ENCODE measurements at places on chromosomes 4 and X.

DNA sequence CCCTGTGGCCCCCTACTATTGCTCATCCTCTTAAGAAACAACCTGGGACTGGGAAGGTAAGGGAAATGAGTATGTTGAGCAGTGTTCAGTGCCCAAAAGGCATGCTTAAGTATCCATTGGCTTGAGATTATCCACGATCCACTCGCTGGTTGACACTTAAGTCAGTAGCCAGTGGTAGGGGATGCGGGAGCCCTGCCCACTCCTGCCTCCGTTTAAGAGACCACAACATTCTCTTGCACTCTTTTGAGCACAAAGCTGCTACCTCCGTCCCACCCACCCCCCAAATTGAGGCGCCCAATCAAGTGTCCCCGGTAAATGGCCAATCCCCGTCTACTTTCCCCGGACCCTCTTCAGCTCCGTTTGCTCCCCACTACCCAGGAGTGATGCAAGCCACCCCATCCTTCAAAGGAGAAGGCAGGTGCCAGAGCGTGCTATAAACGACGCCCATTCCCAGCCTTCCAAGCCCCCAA, 25.0 kb downstream of the UTP14A start:
- DNase-seq, result no peak

- DNase-seq, result no peak
Measured at GRCh38 chr4:108906866-108907367, 144.1 kb upstream of the ETNPPL start.

DNA sequence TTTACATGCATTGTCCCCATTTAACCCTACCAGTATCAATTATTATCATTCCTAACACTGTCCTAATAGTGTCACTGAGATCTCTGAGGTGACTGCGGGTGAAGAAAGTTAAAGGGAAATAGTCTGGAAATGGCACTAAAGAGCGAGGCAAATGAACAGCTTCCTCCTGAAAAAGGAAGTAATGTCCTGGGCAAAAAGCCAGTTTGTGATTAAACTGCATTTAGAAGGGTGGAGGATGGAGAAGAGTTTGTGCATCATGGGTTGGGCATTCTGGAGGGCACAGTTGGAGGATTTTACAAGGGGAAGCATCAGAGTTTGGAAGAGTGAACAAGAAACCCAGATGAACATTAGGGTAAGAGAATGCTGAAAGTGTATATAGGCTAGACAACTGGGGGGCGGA, 60.5 kb upstream of the SLC25A4 start:
- no peak for DNase-seq

GRCh38 chr4:29047341-29048041, 1672.7 kb upstream of the PCDH7 start:
- no peak for DNase-seq

DNA sequence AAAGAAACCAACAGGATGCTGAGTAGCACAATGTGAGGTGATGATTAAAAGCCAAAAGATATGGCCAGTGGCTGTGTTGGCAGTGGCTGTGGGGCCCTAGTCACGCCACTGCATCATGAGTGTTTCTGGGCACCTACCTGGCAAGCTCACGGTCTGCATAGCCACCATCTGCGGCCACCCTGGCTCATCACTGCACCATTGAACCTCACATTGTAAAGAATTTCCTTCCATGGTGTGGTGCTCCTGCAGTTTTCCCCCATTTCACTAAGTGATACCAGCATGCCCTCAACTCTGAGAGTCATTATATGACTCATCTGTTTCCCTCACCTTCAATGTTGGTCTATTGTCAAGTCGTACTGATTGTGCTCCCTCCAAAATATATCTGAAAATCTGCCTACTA, 45.5 kb upstream of the CLNK start:
- no peak for DNase-seq

GRCh38 chr4:163121689-163122088, 45.0 kb downstream of the NAF1 start:
- DNase-seq, result no peak

GRCh38 chr4:23097251-23097650, 404.5 kb downstream of the GBA3 start:
- no peak for DNase-seq
